IMR-90 (cell line): ENCODE measurements at places on chromosomes 6 and 20. TPM values are rescaled to one million over a fixed set of nuclear protein-coding genes. Genes with fewer than 3 reads are reported as not detected.

The RNF182 gene
- total RNA-seq, result 6.4 and 9.1 TPM in 2 replicates

The COL11A2 gene
- under 0.01 TPM in 2 replicates for total RNA-seq

The NKX2-4 gene
- not detected in 2 replicates for total RNA-seq

The OOEP gene
- total RNA-seq, result not detected in 2 replicates

The SLC22A3 gene
- not detected in 2 replicates for total RNA-seq

The YTHDF1 gene
- total RNA-seq, result 10.9 and 13.9 TPM in 2 replicates

- DNase-seq, result no peak
- no peak overlapping the region for H3K27ac ChIP-seq
- H3K4me1 ChIP-seq, result no peaks in the 10 kb centered on the region
- H3K36me3 ChIP-seq, result no peaks in the 10 kb centered on the region
- H3K4me3 ChIP-seq, result no peak overlapping the region
These were observed 24.4 kb downstream of the NCR2 start for GRCh38 chr6:41359617-41360313.

DNA sequence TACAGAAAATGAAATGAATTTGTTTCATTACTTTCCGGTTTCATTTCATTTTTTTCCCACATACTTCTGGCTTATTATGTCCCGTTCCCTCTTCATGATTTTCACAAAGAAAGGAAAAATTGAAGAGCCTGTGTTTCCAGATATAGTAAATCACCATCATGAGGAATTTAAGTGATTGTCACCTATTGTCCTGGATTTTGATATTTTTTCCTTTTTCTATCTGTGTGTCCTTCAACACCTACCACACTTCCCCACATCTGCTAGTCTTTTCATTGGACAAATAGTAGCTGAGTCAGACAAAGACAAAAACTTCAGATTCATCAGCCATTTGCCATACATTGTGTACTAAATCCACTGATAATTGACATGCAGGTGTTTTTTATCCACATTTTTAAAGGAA, 258.2 kb upstream of the HSF2 start:
- no peak for DNase-seq
- H3K27me3 ChIP-seq, result no peaks in the 10 kb centered on the region

DNA sequence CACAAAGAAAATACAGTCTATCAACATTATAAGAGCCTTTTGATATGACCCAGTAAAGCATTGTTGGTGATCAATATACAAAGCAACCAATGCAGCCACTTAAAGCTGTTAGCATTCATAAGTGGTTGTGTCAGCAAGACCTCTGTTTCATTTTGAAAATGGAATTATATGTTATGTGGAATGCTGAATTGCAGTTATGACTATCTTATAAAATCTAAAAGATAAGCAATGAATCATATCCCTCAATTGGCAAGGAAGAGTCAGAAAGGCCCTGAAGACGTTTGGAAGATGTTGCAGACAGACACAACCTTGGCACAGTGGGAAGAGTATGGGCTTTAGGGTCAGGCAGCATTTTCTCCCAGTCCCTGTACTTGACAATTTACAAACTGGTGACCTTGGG, 93.8 kb upstream of the RNF217 start:
- H3K27ac ChIP-seq, result no peak overlapping the region
- peak; percentile 29 for DNase-seq
- no peaks in the 10 kb centered on the region for H3K27me3 ChIP-seq
- no peak overlapping the region for H3K4me3 ChIP-seq
- H3K4me1 ChIP-seq, result peaks cover 2% of the 10 kb centered on the region; the same call in 1 of the 2 replicates

GRCh38 chr6:149852881-149853280, 11.3 kb downstream of the LRP11 start:
- peaks cover 4% of the 10 kb centered on the region for H3K36me3 ChIP-seq
